CD4-positive, alpha-beta T cell treated with Interleukin-6 for 4 hours (primary cell): ENCODE measurements at places on chromosomes 5 and 9.

GRCh38 chr5:67299231-67299735 lies 102.7 kb upstream of the CD180 start:
- no peak for DNase-seq

DNA sequence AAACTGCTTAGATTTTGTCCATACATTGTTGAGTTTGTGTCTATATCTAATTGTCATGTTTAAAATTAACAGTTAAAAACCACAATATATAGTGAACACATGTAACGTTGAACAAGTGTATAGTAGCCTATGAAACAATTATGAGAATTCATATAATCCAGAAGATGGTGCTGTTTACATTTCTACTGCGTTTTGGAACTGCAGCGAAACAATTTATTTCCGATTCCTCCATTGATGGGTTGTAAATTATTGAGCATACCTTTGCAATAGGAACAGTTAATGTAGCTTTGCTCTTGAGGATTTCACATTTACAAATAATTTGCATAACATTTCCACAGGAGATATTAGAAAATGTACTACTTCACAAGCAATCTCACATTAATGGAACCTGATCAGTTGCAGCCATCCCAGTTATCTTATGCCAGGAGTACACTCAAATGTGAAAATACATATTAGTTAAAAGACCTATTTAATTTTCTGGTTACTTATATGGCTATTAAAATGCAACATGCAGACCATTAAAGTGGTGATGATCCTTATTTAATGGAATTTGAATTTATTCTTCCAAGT lies 411.8 kb downstream of the CDH10 start:
- DNase-seq, result no peak

GRCh38 chr5:37735649-37736347 lies 104.0 kb downstream of the GDNF start:
- no peak for DNase-seq

- no peak for DNase-seq
Measured at GRCh38 chr9:132651259-132651658, 18.5 kb downstream of the DDX31 start.

DNA sequence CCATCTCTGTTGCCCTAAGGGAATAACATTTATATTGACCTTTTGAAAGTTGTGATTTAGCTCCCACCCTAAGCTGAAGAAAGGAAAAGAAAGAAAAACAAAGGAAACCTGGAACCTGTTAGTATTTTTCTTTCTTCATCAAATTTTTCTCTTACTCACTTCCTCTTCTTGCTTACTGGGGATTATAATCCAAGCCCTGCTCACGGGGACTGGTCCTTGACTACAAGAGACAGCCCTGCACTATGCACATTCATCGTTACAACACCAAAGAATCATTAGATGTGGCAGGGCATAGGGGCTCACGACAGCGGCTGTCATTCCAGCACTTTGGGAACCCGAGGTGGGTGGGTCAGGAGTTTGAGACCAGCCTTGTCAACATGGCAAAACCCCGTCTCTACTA lies 37.8 kb upstream of the LPAR1 start:
- no peak for DNase-seq
